Heart right ventricle (tissue), 16 donors: ENCODE measurements at places on chromosomes 1 and 21. TPM values are rescaled to one million over a fixed set of nuclear protein-coding genes. Genes with fewer than 3 reads are reported as not detected.
A peak's percentile ranks its signal among the peaks of the same experiment; 100 is the strongest.

The LCE1E gene
- total RNA-seq: not detected

The SV2A gene
- 0.14 TPM for total RNA-seq

- no peak for DNase-seq
Observed at GRCh38 chr1:151680826-151681225, 35.8 kb downstream of the CELF3 start.

DNA sequence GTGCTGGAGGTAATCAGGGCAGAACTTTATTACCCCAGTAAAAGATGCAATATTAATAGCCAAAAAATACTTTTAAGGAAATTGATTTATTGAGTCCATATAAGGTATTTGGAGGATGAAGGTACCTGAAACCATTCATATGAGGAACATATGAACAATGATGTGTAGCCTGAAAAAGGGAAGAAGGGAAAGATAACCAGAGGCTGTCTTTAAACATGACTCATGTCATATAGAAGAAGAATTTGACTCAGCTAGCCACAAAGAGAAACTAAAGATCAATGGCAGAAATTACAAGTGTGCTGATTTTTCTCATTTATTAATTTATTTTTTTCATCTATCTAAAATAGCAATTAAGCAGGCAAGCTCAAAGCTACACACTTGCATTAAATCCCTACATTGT is 136.2 kb upstream of the DUSP10 start:
- no peak for DNase-seq

The NBPF6 gene
- not detected for total RNA-seq

The CFHR2 gene
- total RNA-seq: not detected

DNA sequence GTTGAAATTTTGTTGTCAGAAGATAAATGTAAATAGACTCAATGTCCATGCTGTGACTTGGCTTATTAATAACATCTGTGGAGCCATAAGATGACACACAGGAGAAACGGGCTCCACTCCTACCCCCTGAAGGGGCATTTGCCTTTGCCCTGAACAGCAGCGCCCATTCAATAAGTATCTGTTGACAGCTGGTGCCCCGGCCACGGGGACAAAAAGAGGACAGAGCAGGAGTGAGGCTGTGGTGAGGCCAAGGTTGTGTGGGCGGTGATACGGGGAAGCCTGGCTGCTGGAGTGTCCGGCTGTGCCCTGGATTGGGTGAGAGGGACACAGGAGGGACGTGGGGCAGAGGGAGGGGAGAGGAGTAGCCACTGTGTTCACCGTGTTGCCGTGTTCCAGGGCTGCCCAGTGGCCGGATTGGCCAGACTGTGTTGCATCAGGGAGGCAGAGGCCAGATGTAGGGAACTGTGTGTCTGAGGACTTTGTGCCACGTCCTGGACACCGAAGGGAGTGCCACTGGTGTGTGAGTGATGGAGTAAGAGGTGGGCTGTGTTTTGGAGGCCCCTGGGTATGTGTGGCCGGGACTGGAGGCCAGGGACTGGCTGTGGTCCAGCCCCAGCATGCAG is 15.1 kb downstream of the PRMT2 start:
- DNase-seq: no peak

DNA sequence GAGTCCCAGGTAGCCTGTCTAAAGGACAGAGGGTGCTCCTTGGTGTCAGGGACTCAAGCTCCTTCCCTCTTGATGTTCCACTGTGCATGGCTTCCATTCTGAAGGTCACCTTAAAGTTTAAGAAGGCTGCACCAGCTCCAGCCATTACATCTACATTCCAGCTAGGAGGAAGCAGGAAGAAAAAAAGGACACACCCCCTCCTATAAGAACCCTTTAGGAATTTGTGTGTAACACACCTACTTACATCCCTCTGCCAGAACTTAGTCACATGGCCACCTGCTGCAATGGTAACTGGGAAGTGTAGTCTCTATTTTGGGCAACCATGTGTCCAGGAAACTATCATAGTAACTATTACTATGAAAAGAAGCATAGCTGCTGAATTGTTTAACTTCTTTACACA is 161.6 kb upstream of the KLHDC7A start:
- DNase-seq: no peak

DNA sequence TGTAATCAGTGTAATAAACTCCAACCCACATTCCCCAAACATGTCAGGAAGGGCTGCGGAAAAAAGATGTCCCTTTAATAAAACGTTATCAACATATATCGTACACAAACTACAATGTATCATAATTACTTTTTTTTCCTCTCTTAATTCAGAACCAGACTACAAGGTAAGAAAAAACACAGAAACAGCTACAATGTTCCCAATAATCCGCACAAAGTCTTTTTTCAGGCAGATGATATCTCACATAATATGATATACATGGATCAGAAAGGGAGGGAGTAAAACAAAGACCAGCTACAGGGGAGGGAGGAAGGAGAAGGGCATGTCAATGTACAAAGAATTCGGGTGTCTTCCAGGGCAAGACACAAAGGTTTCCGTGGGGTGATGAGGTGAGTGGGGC is 25.4 kb downstream of the MRPL37 start:
- no peak for DNase-seq

The SLC9A1 gene
- total RNA-seq: 9.4 TPM

- DNase-seq: no peak
Observed at GRCh38 chr1:25079048-25079447, 149.0 kb upstream of the RUNX3 start.

- no peak for DNase-seq
Observed at GRCh38 chr21:28237661-28238060, 755.0 kb downstream of the LTN1 start.

DNA sequence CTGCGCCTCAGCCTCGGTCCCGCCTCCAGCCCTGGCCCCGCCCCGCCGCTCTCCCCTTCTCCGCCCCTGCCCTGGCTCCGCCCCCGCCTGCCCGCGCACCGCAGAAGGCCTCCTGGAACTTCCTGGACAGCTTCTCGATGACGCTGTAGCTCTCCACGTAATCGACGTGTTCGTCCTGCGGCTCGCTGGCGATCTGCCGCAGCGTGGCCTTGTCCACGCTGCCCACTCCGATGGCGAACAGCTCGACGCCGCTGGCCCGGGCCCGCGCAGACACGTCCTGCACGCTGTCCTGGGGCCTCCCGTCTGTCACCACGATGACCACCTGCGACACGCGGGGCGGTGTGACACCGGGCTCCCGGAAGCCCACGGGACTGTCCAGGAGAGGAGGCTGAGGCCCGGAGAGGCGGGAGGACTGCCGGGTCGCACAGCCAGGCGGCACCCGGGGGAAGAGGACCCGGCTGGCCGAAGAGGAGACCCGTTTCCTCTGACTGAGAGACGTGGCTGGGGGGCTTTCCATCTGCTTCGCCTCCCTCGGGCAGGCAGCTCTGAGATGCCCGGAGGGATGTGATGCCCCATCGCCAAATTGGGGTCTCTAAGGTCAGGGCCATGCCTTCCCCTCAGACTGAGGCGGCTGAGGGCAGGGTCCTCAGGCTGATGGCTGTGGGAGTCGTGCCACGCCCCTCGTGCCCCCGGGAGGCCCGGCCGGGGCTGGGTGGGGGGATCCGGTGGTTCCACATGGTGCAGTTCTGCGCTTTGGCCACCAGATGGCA is 4.6 kb downstream of the MATN1 start:
- peak; percentile 85 for DNase-seq

DNA sequence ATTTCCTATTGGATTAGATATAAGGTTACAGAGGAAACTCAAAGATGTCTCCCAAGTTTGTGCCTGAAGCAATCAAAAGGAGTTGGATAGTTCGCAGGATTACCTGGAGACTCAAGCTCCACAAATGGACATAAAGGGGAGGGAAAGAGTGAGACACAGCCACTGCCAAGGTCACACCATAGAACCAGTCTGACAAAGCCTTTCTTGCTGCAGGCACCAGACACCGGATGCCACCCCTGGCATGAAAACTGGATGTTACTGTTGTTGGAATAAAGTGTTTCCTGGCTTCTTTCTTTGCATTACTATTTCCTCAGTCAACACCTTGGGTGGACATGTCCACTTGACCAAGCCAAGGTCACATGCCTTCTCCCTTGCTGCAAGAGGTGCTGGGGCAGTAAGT is 70.6 kb downstream of the SNRPE start:
- no peak for DNase-seq

- DNase-seq: no peak
Observed at GRCh38 chr1:170587253-170587593, 55.3 kb downstream of the GORAB start.

The DYRK3 gene
- total RNA-seq: 19.4 TPM

The NBPF12 gene
- 3.5 TPM for total RNA-seq

GRCh38 chr1:72489801-72490200 is 207.5 kb upstream of the NEGR1 start:
- no peak for DNase-seq

DNA sequence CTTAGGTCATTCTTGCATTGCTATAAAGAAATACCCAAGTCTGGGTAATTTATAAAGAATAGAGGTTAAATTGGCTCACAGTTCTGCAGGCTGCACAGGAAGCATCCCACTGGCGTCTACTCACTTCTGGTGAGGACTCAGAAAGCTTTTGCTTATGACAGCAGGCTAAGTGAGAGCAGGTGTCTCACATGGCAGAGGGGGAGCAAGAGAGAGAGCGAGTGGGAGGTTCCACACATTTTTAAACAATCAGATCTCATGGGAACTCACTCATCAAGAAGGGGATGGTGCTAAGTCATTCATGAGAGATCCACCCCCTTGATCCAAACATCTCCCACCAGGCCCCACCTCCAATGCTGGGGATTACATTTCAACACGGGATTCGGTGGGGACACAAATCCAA is 13.6 kb upstream of the RGS4 start:
- no peak for DNase-seq

DNA sequence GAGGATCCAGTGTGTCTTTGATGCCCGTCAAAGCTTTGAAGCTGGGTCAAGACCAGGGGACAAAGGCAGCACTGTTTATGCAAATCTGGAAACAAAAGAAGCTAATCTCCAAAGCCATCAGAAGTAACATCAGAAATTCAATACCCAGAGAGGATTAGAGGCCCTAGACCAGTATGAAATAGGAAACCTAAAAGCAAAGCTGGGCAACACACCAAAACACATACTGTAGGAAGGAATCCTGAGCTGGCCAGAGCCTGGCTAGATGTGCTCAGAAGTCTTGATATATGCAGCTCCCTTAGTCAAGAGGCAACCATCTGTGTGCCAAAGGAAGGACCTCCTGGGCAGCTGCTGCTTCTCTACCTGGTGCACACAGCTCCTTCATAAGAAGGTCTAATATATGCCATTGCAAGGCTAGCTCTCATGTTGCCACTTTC is 12.3 kb downstream of the COLGALT2 start:
- no peak for DNase-seq

DNA sequence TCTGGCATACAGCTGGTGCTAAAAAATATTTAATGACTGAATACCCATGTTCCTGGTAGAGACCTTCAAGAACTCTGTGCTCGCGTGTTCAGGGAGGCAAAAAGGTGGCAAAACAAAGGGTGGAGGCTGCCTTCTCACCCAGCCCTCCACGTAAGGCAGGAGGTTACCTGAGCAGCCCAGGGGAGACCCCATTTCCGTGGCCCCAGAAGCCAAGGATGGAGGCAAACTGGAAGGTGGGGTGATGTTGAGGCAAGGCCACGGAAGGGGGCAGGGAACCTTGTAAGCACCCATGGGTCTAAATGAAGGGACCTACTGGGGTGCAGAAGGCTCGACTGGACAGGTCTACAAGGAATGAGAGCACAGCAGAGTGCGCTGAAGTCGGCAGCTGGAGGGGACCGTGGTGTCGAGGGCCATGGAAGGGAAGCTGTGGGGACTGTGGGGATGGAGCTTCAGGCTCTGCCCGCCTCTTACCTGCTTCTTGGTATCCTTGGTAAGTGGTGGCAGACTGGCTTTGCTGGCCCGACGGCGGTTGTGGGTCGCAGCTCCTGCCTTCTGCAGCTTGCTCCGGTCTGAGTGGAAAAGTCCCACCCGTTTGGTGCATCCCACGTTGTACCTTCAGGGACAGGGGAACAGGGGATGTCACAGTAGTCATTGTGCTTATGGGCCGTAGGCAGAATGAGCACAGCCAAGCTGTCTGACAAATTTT is 8.9 kb upstream of the A3GALT2 start:
- DNase-seq: no peak

The OR2L3 gene
- total RNA-seq: not detected
